IPS DF 6.9 (cell line): ENCODE measurements at places on chromosomes 3 and 15.

GRCh38 chr3:43286841-43287499 is 630 bp downstream of the SNRK start:
- no peak for DNase-seq

- no peak for DNase-seq
Measured at GRCh38 chr3:125058959-125059358, 3.2 kb upstream of the HEG1 start.

GRCh38 chr3:45320986-45321385 is 67.4 kb upstream of the LARS2 start:
- no peak for DNase-seq

DNA sequence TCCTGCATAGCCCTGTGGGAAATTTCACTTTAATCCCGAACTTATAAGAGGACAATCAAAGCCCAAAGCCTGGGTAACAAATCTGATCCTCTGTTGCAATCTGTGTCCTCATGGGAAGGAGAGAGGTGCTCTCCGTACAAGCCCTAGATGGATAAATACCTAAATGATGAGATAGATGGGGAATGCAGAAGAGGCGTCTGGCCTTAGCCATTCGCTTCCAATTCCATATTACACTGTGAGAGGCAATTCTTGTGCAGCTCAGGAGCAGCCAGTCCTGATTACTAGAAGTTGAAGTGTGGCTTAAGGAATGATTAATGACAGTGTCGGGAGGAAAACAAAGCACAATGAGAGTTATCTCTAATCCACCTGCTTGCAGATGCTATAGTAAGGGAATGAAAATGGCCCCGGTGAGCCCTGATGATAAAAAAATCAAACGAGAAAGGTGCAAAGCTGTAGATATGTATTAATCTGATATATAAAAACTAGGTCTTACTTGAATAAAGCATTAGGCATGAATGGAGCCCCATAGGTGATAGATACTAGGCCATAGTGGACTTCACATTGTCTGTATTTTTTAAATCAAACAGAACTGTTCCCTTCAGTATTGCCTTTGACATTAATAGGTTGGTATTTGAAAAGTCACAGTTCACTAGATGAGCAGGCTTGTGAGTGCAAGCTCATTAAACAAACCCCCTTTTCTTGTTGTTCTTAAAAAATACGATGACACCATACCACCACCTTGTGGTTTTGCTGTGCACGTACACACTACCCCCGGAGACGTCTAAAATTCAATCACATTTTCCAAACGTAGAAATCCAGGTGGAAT is 54.2 kb upstream of the TMCO5A start:
- peak; percentile 16 for DNase-seq

- DNase-seq = no peak
Measured at GRCh38 chr3:195537995-195538394, 5.1 kb downstream of the PPP1R2 start.

DNA sequence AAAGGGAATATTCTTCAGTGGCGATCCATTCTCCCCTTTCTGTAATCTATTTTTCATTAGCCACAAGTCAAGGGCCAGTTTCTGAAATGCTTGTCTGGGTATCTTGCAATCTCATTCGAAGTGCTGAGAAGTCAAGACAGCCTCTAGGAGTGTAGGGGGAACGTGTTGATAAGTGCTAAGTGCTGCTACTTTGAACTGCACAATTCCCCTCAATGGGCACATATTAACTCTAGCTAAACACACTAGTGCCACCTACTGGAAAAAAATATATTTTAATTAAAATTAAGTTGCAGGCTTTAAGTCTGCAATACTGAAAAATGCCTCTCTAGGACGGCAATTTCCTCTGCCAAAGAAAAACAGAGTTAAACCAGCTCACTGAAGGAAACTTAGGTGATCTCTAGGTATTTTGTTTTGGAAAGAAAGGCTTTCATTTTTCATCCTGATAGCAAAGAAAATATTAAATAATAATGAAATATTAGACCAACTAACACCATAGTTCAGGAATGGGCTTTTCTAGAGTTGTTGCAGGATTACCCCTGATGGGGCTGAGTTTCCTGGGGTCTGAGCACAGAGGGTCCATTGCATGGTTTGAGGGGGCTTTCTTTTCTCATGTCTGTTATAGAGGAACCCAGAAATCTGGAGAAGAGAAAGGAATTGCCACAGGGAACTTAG is 181.9 kb upstream of the KBTBD8 start:
- DNase-seq = peak; percentile 39

DNA sequence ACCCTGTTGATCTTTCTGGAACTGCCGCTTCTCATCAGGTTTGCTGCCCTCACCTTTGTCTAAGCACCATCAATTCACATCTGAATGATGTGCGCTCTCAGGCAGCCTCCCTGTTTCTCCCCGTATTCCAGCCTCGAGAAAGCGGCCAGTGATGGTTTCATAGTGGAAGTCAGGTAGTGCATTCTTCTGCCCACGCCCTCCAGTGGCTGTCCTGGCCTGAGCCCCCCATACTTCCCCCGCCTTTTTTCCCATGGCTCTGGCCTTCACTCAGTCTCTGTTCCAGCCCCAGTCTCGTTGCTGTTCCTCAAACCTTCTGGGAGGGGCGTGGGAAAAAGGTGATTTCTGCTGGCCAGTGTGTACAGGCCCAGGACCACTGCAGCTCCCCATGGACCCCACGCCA is 101.3 kb downstream of the ASB7 start:
- no peak for DNase-seq

DNA sequence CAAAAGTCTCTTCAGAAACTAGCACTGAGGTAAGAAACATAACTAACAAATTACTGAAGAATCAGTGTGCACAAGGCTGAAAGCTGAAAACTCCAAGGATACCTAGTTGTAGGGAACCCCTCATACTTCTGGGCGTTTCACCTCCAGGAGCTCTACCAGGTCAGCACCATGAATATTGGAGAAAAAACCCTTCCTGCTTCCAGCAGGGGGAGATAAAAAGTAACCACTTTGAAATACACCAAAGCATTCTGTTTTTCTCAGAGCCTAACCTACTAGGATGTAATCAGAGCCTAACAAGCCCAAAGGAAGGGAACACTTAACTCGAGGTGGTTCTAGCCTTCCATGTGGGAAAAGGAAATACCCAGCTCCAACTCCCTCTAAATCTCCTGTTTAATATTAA is 175.8 kb upstream of the MME start:
- DNase-seq = peak; percentile 33

DNA sequence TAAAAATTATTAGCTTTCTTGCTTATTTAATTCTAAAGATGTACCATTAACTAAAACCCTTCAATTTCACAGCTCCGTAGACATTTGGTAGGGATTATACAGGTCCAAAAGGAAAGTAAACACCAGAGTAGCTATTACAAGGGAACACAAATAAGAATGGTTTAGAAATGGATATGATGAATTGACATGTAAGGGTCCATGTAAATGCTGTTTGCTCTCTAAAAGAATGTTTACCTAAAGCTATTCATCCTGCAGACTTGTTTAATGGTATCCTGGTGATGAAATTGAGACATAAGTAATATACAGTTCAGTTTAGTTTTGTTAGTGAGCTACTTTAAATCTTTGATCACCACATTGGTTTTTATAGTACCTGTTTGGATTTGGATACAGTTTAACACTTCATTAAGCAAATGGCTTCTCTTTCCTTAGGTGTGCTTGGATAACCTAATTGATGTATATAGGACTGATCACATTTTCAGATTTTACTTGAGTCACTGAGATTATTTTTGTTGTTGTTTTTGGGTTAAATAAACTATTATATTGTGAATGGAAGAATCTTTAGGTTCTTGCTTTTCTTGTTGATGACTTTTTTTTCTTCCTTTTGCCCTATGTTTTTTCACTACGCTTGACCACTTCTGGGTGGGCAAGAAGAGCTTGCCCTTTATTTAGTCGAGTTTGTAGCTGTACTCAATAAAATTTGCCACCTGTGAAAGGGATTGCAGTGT is 115.4 kb downstream of the TCF12 start:
- no peak for DNase-seq

DNA sequence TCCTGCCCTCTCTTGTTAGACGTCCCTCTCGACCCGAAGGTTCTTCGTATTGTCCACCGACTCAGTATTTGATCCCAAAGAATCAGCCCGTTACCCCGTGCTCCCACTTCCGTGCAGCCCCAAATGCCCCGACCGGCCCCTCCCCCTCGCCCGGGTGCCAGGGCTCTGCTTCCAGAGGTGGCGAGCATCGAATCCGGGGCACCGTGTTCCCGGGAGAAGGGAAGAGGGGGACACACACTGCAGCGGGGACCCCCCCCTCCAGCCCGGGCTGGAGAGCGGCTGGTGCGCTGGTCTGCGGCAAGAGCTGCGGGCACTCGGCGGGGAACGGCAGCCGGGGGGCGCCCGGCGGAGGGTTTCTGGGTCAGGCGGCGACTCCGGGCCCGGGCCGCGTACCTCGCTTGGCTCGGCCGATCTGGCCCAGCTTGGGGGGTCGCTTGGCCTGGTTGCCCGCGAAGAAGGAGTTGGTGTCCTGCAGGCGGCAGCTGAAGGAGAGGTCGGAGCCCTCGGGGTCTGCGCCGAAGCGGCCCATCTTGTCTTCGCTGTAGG is 556 bp downstream of the CAMK2N2 start:
- DNase-seq = no peak

- DNase-seq = no peak
Measured at GRCh38 chr3:128489927-128490649, 2.9 kb downstream of the GATA2 start.
